ENCODE measurements at places on chromosomes 1 and 21. TPM values are rescaled to one million over a fixed set of nuclear protein-coding genes. Genes with fewer than 3 reads are reported as not detected.
A peak's percentile ranks its signal among the peaks of the same experiment; 100 is the strongest.

DNA sequence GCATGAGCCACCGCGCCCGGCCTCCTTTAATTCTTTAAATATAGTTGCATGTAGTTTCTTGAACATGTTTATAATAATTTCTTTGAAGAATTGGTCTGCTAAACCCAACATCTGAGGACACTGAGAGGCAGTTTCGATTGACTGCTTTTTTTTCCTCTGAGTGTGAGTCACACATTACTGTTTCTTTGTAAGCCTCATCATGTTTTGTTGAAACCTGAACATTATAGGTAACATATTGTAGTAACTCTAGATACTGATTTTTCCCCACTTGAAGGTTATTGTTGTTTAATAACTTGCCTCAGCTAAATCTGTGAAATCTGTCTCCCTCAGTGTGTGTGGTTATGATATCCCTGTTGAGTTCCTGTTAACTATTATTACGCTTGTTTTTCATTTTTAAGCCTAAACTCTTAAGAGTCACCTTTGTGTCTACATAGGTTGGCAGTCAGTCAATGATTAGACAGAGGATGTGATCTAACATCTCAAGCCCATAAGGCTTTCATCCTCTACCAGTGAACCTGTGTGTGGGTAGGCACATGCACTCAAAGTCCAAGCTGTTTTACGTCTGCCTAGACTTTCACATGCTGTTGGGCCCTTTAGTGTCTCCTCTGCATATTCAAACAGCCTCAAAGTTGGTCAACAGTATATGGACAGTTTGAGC, 155.5 kb downstream of the KCNH1 start:
- DNase-seq = no peak
- H3K27me3 ChIP-seq = no peaks in the 10 kb centered on the region
- no peaks in the 10 kb centered on the region for H3K4me1 ChIP-seq
- H3K27ac ChIP-seq = no peak overlapping the region
- H3K4me3 ChIP-seq = no peak overlapping the region
- no peaks in the 10 kb centered on the region for H3K36me3 ChIP-seq

- DNase-seq = peak; percentile 31
- no peak overlapping the region for H3K4me3 ChIP-seq
- H3K27ac ChIP-seq = no peak overlapping the region
- no peaks in the 10 kb centered on the region for H3K4me1 ChIP-seq
- H3K27me3 ChIP-seq = no peaks in the 10 kb centered on the region
Observed at GRCh38 chr21:29293495-29293894, 5.2 kb upstream of the BACH1 start.

DNA sequence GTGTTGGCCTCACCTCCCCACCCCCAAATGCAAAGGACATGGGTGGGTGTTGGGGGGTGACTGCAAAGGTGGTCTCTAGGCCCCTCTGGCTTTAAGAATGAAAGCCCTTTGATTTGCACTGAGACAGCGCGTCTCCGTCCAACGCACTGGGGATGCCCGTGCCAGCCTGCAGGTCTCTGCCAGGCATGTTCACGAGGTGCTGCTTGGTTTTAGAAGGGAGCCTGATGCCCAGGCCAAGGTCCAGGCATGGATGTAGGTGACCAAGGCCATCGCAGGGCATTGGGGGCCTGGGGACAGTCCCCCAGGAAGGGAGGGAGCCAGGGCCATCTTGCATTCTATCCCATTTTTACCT, 363.6 kb upstream of the VAMP3 start:
- no peak overlapping the region for H3K4me3 ChIP-seq
- H3K27ac ChIP-seq = no peak overlapping the region
- no peak for DNase-seq
- H3K36me3 ChIP-seq = no peaks in the 10 kb centered on the region

The KRTAP21-2 gene
- not detected for total RNA-seq

The MNDA gene
- total RNA-seq = 2.1 TPM

All from esophagus muscularis mucosa (tissue), 4 donors.